ENCODE measurements at places on chromosomes 7 and 10.

- DNase-seq = peak; percentile 30
Observed at GRCh38 chr7:129684777-129685176, 73.3 kb downstream of the NRF1 start.

DNA sequence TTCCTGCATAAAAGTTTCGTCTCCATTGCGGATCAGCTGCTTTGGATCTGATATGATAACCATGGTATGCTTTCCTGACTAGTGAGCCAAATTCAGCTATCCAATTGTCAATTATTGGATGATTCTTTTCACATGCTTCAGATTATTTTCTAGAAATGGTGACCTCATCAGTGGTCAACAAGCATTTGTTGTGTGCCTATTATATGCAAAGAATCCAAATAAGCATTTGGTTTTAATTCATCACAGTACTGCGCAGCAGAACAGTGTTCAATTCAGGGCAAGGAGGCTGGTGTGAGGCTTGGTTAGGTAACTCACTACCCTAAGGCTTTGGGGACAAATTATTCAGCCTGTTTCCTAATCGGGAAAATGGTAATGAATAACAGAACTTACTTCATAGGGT, 200.5 kb downstream of the SKAP2 start:
- no peak for DNase-seq

DNA sequence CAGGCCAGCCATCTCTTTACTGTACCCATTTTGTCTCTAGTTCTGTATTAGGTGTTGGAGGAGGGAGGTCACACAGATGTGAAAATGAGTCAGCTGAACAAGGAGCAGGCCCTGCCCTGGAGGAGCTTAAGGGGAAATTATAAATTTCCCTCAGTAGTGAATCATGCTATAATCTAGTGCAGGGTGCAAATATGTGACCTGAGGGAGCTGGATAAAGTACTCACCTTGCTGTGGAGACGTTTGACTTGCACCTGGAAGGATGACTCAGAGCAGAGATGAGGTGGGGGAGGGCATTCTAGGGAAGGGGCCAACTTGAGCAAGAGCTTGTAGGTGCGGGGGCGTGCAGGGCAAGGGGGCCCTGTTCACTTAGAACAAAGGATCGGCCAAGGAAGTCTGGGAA, 610.6 kb downstream of the SDK1 start:
- DNase-seq = no peak

GRCh38 chr7:157235357-157236333, 96.9 kb downstream of the UBE3C start:
- DNase-seq = peak; percentile 48
